ENCODE measurements at places on chromosomes 4 and X.

- DNase-seq: no peak
These were observed 7.7 kb downstream of the LSM6 start for GRCh38 chr4:146183209-146183608.

- DNase-seq: no peak
These were observed 114.9 kb downstream of the EFHC2 start for GRCh38 chrX:44228621-44229020.

GRCh38 chrX:4588466-4588865 lies 875.0 kb upstream of the PRKX start:
- DNase-seq: no peak

DNA sequence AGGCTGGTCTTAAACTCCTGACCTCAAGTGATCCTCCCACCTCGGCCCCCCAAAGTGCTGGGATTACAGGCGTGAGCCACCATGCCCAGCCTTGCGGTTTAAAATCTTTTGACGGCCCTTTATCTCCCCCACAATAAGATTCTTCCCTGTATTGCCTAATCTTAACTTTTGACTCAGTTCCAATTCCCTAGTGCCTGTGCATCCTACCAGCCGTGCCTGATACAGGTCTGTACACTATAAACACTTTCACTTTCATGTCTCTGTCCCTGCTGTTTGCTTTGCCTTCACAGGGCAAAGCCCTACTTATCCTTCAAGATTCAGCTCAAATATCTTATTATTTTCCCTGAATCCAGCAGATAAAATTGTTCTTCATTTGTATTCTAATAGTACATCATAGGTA lies 74.6 kb downstream of the WDR44 start:
- DNase-seq: no peak

- no peak for DNase-seq
These were observed 104.6 kb upstream of the MXRA5 start for GRCh38 chrX:3450881-3451570.

DNA sequence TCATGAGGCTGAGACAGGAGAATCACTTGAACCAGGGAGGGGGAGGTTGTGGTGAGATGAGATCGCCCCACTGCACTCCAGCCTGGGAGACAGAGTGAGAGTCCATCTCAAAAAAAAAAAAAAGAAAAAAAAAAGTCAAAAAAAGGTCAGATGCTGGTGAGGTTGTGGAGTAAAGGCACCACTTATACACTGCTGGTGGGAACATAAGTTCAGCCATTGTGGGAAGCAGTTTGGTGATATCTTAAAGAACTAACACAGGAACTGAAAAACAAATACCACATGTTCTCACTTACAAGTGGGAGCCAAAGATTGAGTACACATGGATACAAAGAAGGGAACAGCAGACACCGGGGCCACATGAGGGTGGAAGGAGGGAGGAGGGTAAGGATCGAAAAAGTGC lies 149.0 kb downstream of the PHF8 start:
- no peak for DNase-seq

Measured in NCI-H187 treated with DMSO at 0.1 percent for 48 hours (cell line).